Fibroblast of the aortic adventitia (primary cell): ENCODE measurements at places on chromosomes 1 and 21.

- DNase-seq, result no peak
Measured at GRCh38 chr1:229637746-229638145, 11.7 kb downstream of the URB2 start.

DNA sequence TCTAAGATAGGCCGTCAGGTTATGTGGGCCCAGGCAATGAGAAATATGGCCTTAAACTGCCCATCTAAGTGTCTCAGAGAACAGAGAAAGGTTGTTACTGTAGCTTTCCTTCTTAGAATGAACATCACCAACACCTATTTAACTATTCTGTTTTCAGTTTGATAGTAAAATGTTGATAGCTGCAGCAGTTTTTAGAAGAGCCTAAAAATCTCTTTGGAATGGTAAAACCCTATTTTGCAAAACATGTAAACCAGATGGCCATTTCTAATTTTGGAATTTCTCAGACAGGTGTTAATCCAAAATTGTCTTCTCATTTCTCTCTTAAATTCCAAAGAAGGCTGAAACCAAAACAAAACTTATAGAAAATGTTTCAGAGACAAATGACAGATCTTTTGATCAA lies 57.5 kb downstream of the DIPK1A start:
- no peak for DNase-seq

DNA sequence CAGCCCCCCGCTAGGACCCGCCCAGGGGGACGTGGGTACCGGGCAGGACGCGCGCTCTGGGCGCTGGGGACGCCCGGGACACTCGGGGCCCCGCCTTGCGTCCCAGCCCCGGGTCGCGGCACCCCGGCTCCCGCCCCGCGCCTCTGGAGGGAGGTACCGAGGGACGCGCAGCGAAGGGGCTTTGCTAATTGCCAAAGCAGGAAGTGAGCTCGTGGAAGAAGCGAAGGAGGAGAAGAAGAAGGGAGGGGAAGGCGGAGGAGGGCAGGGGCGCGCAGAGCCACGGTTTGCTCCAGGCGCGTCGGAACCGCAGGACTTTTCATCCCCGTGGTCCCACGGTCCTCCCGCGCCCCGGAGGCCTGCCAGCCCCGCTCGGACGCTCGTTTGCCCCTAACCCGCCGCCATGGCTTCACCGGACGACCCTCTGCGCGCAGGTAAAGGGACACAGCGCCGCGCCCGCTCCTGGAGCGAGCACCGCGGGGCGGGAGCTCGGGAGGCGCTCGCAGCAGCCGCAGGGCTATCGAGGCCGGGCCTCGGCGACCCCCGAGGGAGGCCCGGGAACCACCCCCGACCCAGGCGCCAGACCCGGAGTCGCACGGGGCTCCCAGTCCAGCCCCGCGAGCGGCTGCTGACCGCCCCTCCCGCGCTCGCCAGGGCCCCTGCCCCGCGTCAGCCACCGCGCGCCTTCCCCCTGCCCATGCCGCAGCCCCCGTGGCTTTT lies 1.3 kb downstream of the EDARADD start:
- no peak for DNase-seq

DNA sequence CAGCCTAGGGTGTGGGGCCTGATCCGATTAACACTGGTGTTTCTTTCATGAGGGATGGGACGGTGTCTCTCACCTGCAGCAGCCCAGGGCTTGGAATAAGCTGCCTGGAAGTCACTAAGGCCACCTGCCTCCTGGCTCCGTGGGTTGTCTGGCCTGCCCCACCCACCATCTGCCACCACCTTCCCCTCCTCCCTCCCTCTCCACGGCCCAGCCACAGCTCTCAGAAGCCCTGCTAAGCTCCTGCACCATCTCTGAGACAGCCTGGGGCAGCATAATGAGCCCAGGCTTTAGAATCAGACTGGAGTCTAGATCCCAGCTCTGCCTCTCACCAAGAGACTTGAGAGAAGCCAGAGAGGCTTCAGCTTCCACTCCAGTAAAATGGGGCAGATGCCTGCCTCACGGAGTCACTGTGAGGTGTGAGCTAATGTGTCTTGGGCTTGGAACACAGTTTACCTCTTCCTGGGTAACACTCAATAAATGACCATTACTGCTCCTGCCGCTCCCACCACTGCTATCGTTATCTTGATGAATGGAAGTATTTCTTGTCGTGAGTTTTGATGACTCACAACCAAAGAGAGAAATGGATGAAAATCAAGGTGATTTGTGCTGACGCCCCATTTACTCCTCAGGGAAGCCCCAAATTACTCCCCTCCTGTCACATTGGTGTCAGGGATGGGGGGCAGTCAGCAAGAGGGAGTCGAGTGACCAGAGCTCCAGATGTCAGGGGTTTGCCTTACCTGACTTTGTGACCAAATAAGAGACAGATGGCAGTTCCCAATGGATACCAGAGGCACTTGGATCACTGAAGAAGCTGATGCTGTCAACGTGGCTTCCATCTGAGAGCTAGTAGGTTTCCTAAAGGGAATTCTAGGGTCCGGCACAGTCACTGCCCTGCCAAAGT lies 23.5 kb upstream of the C1QA start:
- no peak for DNase-seq

DNA sequence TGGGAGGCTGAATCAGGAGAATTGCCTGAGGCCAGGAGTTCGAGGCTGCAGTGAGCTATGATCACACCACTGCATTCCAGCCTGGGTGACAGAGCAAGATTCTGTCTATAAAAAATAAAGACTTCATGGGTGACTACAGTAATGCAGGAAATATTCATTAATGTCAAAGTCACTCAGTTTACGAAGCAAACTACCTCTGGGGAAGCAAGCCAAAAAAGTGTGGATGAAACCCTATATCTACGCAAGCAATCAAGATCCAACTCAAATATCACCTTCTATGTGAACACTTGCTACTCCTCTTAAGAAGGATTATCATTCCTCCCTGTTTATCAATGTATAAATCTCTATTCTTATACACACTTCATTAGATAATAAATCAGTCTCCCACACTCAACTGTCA lies 434.8 kb downstream of the SETD4 start:
- no peak for DNase-seq
